Activated B cell treated with CpG ODN at 0.5 μM for 24 hours (primary cell): ENCODE measurements at places on chromosomes 12 and 14. TPM values are rescaled to one million over a fixed set of nuclear protein-coding genes. Genes with fewer than 3 reads are reported as not detected.

GRCh38 chr12:38502415-38502814 lies 185.8 kb downstream of the ALG10B start:
- no peaks in the 10 kb centered on the region for H3K27me3 ChIP-seq
- no peak overlapping the region for H3K4me3 ChIP-seq
- H3K4me1 ChIP-seq: no peaks in the 10 kb centered on the region

GRCh38 chr14:61438036-61438435 lies 116.7 kb downstream of the PRKCH start:
- no peak overlapping the region for H3K4me3 ChIP-seq
- H3K27me3 ChIP-seq: peaks cover 11% of the 10 kb centered on the region
- peaks cover 18% of the 10 kb centered on the region for H3K4me1 ChIP-seq
- no peak overlapping the region for H3K27ac ChIP-seq
- DNase-seq: no peak

GRCh38 chr14:54778618-54779345 lies 123.8 kb downstream of the GCH1 start:
- H3K27me3 ChIP-seq: no peaks in the 10 kb centered on the region
- peaks cover 57% of the 10 kb centered on the region for H3K4me1 ChIP-seq
- no peak overlapping the region for H3K27ac ChIP-seq
- no peak overlapping the region for H3K4me3 ChIP-seq

DNA sequence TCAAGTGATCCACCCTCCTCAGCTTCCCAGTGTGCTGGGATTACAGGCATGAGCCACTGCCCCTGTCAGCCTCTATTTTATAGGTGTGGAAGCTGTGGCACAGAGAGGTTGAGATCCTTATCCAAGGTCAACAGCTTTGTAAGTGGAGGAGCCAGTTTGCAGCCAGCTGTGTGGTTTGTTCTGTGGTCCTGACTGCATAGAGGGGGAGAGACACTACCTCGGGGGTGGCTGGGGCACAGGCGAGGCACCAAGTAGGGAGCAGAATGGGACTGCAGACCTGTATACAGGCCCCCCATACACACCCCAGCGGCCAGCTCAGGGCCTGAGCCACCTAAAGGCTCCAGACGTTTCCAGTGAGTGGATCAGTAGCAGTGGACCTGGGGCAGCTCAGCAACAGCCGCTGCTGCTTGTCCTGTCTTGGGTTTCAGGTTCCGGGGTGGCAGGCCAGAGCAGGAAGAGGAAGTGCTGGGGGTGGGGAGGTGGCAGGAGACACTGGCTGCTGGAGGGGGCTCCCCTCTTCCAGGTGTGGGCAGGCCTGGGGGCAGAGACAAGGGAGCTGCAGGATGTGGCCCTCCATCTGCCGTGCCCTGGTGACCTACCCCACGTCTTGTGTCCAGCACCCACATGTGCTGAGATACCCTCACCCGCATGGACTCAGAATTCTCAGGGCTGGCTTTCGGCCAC lies 11.0 kb downstream of the ORAI1 start:
- peaks cover 43% of the 10 kb centered on the region for H3K36me3 ChIP-seq
- peak overlapping the region; percentile 84 for H3K27ac ChIP-seq
- H3K4me3 ChIP-seq: peak overlapping the region; percentile 53
- DNase-seq: peak; percentile 52
- H3K27me3 ChIP-seq: no peaks in the 10 kb centered on the region
- peaks cover 50% of the 10 kb centered on the region for H3K4me1 ChIP-seq

GRCh38 chr14:65943916-65944410 lies 531.4 kb downstream of the FUT8 start:
- H3K27me3 ChIP-seq: peaks cover 22% of the 10 kb centered on the region
- H3K36me3 ChIP-seq: no peaks in the 10 kb centered on the region
- DNase-seq: no peak
- H3K4me3 ChIP-seq: no peak overlapping the region
- H3K27ac ChIP-seq: no peak overlapping the region

The KRT82 gene
- total RNA-seq: not detected in 2 replicates

GRCh38 chr14:100980823-100981222 lies 77.3 kb upstream of the RTL1 start:
- no peak for DNase-seq
- no peaks in the 10 kb centered on the region for H3K4me1 ChIP-seq
- H3K27ac ChIP-seq: no peak overlapping the region
- no peaks in the 10 kb centered on the region for H3K36me3 ChIP-seq

The PTPRO gene
- total RNA-seq: 20.0 and 23.9 TPM in 2 replicates

The ACVRL1 gene
- not detected in 2 replicates for total RNA-seq

GRCh38 chr14:59251811-59252771 lies 63.6 kb downstream of the DAAM1 start:
- H3K36me3 ChIP-seq: peaks cover 1% of the 10 kb centered on the region
- DNase-seq: no peak
- peaks cover 34% of the 10 kb centered on the region for H3K4me1 ChIP-seq
- no peaks in the 10 kb centered on the region for H3K27me3 ChIP-seq
- H3K4me3 ChIP-seq: no peak overlapping the region
- H3K27ac ChIP-seq: no peak overlapping the region

DNA sequence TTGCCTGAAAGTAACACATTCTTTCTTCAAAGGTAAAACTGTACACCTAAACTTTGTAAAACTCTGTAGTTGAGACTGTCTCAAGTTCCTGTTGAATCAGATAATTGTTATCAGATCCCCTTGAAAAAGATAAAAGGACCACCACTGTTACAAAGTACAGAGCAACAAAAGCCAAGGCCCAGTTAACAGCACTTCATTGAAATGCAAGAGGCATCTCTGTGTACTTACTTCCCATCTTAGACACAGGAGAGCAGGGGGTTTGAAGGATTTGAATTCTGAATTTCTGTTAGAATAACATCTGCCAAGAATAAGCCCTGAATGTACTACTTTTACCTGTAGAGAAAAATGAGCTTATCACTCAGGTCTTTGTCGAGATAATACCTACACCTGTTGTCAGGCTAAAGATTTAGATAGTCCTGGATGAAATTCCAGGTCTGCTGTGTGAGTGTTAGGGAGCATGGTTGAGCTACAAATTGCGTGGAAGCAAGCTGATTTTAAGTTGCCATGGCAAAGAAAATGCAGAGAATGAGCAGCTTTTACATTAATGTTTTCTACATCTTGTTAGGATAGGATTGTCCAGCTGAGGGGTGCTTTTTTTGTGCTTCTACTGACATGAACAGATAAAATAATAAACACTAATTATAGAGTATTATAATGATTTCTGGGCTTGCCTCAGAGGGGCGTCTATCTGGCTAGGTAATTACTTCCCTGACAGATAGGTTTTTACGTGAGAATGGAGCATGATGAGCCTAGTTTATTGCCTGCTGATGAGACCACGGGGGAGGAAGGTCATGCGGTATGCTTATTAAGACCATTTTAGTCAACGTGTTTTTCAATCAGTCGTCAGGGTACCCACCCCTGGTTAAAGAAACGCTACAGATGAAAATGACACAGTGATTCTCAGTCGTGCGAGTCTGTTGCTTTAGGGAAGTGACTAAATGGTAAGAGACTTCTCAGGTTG lies 309.2 kb downstream of the PAWR start:
- no peak overlapping the region for H3K27ac ChIP-seq
- peaks cover 1% of the 10 kb centered on the region for H3K27me3 ChIP-seq
- no peaks in the 10 kb centered on the region for H3K4me1 ChIP-seq
- H3K4me3 ChIP-seq: no peak overlapping the region
- DNase-seq: no peak

DNA sequence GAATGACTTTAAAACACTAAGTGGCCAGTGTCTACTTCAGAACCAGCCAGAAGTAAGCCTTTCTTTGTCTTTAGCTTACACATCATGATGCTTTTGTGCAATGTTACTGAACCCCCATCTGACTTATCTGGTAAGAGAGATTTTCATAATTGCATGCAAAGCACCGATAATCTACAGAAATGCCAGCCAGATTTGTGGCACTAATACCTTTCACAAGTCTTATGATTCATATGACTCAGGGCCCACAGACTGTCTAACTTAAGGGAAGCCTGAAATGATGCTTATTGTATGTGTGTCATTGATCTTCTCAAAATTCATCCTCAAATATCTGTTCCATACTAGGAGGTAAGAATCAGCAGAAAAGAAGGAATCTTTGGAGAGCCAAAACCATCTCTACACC lies 18.0 kb downstream of the IGF1 start:
- no peaks in the 10 kb centered on the region for H3K36me3 ChIP-seq
- no peak overlapping the region for H3K4me3 ChIP-seq

The ERBB3 gene
- not detected in 2 replicates for total RNA-seq

The TGFB3 gene
- total RNA-seq: 3.1 and 4.4 TPM in 2 replicates

DNA sequence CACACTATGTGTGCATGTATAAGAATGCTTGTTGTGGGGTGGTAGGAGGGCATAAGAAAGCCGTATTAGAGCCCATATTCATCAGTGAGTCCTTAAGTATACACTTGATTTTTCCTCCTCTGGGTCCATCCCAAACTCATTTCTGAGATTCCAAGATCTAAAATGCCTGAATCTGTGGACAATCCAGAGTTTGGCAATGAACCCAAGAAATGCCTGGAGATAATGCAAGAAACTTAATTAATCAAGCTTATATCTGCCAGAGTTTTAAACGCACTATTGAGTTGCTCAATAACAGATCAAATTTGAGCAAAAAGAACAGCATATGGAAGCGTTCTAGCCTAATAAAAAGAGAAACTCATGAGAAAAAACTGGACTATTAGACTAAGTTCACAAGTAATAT lies 143.4 kb upstream of the NAV3 start:
- no peaks in the 10 kb centered on the region for H3K36me3 ChIP-seq
- no peak overlapping the region for H3K4me3 ChIP-seq
- H3K4me1 ChIP-seq: no peaks in the 10 kb centered on the region

- no peak for DNase-seq
- H3K4me3 ChIP-seq: peak overlapping the region; percentile 6
- peak overlapping the region; percentile 81 for H3K27ac ChIP-seq
Measured at GRCh38 chr14:69685218-69685616, 73.8 kb downstream of the SUSD6 start.

- H3K27ac ChIP-seq: peak overlapping the region; percentile 46
- DNase-seq: no peak
- no peaks in the 10 kb centered on the region for H3K27me3 ChIP-seq
- no peak overlapping the region for H3K4me3 ChIP-seq
- peaks cover 31% of the 10 kb centered on the region for H3K36me3 ChIP-seq
- H3K4me1 ChIP-seq: peaks cover 36% of the 10 kb centered on the region
Measured at GRCh38 chr12:92943482-92944250, 14.6 kb upstream of the EEA1 start.

DNA sequence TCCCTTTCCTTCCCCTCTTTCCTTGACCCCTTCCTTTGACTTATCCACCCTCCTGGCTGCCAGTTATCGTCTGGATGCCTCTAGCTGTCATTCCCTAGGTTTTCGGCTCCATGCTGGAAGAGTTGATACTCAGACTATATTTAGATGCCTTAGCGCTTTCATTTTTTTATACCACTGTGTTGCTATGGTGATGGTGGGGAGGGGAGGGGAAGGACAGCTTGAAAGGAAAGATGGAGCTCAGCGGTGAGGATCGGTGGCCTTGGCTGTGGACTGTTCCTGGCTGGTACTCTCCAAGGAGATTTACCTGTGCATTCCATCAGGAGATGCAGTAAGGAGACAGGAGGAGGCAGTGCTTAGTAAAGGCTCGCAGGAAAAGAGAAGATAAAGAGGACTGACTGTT lies 108.7 kb downstream of the SLC8A3 start:
- H3K4me1 ChIP-seq: no peaks in the 10 kb centered on the region
- no peak overlapping the region for H3K27ac ChIP-seq
- H3K27me3 ChIP-seq: peaks cover 7% of the 10 kb centered on the region
- H3K36me3 ChIP-seq: no peaks in the 10 kb centered on the region

The AMIGO2 gene
- 13.9 and 14.1 TPM in 2 replicates for total RNA-seq

- no peaks in the 10 kb centered on the region for H3K4me1 ChIP-seq
- no peak overlapping the region for H3K27ac ChIP-seq
- no peak overlapping the region for H3K4me3 ChIP-seq
- no peaks in the 10 kb centered on the region for H3K27me3 ChIP-seq
- no peaks in the 10 kb centered on the region for H3K36me3 ChIP-seq
- no peak for DNase-seq
Measured at GRCh38 chr14:97489750-97490149, 692.6 kb downstream of the VRK1 start.

DNA sequence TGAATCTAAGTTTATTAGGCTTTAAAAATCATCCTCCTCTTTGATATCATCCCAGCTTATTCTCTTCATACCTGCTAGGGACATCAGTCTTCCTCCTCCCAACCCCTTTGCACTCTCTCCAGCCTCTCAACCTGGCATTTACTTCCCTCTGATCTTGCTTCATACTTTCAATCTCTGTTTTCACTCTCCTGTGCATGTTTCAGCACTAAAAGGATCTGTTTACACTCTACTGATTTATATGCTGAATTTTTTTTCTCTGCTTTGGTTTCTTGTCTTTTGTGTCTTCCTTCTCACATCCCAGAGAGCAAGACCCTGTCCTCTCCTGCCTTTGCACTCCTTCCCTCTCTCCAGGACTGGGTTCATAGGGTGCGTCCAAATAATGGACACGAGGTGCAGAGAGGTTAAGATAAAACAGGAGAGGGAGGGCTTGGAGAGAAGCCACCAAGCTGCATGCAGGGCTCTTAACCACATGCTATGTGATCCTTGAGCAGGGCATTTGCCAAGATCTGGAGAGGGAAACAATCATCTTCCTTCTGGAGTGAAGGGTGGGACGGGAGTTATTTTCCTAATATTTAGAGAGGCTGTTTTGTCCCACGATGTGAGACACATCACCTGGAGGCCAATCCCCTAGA lies 3.0 kb upstream of the CISTR start:
- H3K36me3 ChIP-seq: no peaks in the 10 kb centered on the region
- peaks cover 22% of the 10 kb centered on the region for H3K4me1 ChIP-seq
- DNase-seq: no peak
- H3K4me3 ChIP-seq: no peak overlapping the region
- peaks cover 19% of the 10 kb centered on the region for H3K27me3 ChIP-seq
- H3K27ac ChIP-seq: no peak overlapping the region

The FBXO21 gene
- 35.9 and 41.5 TPM in 2 replicates for total RNA-seq

- H3K4me3 ChIP-seq: no peak overlapping the region
- H3K4me1 ChIP-seq: peaks cover 9% of the 10 kb centered on the region
- H3K27ac ChIP-seq: no peak overlapping the region
Measured at GRCh38 chr12:24754690-24755638, 193.9 kb downstream of the BCAT1 start.

GRCh38 chr12:108975024-108975593 lies 45.8 kb downstream of the SVOP start:
- H3K27ac ChIP-seq: no peak overlapping the region
- no peak for DNase-seq
- H3K36me3 ChIP-seq: no peaks in the 10 kb centered on the region
- peaks cover 23% of the 10 kb centered on the region for H3K27me3 ChIP-seq

GRCh38 chr14:103836976-103837725 lies 10.2 kb downstream of the PPP1R13B start:
- no peak for DNase-seq
- no peaks in the 10 kb centered on the region for H3K36me3 ChIP-seq
- H3K4me1 ChIP-seq: no peaks in the 10 kb centered on the region
- H3K4me3 ChIP-seq: no peak overlapping the region

The ZNF605 gene
- 12.2 and 15.4 TPM in 2 replicates for total RNA-seq

DNA sequence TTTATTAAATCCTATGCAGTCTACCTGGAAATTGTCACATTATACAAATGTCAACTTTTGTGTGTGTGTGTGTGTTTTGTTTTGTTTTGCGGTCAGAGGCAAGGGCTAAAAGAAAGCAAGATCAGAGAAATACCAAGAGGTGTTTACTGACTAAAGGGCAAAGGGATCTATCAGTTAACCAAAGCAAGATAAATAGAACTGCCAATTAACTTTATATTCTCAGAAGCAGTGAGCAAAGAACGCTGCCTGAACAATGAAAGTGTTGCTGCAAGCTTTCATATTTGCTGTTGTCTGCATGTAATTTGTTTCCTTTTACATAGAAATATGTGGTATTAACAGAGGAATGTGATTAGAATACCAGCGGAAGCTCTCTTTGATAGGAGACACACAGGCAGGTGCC lies 30.9 kb downstream of the CCDC60 start:
- no peak for DNase-seq
- H3K4me3 ChIP-seq: no peak overlapping the region
- no peaks in the 10 kb centered on the region for H3K36me3 ChIP-seq
- H3K27me3 ChIP-seq: peaks cover 7% of the 10 kb centered on the region

The PAPLN gene
- 0.42 and 0.46 TPM in 2 replicates for total RNA-seq
